ENCODE measurements at places on chromosomes 5 and 9.

DNA sequence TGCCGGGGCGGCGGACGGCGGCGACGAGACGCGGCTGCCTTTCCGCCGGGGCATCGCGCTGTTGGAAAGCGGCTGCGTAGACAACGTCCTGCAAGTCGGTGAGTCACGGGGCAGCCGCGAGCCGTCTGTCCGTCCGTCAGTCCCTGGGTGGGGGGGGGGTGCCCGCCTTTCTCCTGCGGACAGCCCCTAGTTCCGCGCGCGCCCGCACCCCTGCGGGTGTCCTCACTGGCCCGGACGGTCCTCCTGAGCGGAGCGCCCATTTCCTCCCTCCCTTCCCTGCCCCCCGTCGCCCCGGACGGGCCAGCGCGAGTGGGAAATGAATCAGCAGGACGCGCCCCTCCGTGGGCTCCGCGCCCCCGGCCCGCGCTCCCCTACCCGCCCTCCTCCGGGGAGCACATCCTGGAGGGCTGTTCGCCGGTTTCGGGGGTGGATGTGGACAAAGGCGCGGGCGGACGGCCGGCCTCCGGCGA, 828 bp downstream of the ZSWIM6 start:
- no peak for DNase-seq

- DNase-seq, result no peak
Measured at GRCh38 chr5:98557916-98558315, 215.5 kb upstream of the RGMB start.

DNA sequence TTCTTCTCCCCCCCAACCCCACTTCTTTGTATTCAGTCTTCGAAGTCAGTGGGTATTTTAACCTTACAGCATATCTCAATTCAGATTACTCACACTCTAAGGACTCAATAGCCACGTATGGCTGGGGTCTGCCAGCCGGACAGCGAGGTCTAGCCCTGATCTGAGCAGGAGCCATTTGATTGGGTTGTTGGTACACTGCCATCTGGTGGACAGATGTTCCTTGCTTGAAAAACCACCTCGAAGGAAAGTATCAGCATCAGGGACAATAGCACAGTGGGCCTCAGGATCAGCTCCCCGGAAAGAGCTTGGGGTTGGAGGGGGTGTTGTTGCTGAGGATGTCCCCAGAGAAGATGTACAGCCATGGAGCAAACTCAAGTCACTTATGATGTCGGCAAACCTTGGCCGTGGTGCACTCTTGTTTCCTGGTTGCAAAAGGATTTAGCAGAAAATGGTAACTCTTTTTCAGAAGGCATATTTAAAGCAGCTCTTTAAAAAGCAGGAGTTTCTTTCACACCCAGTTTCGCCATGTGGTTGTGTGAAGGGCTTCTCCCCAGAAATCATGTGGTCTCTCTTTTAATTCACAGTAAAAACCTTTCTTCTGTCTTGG, 31.7 kb upstream of the KCNMB1 start:
- peak; percentile 70 for DNase-seq

DNA sequence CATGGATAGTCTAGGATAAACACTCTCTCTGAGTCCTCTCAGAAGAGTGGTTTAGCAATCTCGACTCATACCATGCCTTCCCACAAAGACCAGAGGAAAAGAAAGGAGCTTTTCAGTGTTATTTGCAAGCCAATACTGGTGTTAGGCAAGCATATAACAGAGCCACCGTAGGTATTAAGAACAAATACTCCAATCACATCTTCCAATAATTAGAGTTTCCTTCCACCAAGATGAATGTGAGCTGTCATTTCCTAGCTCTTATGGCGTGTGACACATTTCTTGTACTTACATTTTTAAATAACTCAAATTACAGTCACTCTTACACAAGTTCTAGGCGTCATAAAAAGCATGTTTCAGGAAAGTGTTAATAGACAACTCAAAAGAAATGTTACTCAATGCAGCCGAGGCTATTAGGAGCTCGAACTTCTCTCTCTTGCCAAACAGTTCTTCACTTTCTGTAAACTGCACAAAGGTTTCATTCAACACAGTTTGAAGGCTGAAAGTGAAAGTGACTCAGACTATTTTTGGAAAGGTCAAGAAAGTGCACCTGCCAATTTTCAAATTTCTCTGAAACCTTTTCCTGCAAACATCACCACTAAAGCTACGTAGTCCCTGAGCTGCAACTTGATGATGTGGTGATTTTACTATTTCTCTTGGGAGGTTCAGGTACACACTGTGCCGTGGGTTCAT, 153.8 kb downstream of the AUH start:
- DNase-seq, result no peak

DNA sequence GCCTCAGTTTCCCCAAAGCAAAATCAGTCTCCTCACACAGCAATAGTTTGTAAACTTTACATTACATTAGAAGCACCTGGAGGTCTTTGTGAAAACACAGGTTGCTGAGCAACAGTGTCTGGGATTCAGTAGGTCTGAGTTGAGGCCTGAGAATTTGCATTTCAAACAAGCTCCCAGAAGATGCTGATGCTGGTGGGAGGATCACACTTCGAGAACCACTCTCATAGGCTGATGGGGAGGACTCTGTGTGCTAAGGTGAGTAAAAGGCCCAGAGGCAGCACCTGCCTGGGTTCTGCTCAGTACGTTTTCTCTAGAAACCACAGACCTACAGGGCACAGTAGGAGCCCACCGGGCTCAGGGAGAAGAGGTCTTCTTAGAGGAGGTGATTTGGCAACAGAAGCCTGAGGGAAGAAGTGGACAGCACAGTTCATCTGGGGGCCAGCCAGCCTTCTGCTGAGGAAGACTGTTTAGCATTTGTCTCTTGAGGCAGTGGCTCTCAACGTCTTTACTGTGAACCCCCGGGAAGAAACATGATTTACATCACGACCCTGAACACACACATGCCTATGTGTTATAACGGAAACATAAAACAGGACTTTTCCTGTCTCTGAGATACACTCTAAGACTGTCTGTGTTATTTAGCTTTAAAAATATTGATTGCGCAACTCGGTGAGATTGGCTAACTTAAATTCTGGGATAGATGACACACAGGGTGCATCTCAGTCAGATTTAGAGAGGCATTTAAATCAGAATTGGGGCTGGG, 24.8 kb upstream of the DENND1A start:
- DNase-seq, result peak; percentile 39

- DNase-seq, result no peak
Measured at GRCh38 chr9:123925819-123926218, 4.1 kb downstream of the DENND1A start.

DNA sequence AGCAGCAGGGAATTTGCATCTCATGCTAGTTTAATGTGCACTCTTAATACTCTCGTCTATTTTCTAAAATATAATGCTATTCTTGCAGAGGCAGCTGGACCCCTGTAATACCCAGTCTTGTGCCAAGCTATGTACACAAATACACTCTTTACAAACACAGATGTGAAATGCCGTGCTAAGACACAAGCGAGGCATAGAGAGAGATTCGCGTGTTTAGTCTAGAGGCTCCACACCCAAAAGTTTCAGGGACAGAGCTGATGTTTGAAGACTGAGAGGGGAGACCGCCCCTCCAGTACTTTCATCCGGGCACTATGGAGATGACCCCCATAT, 1.2 kb downstream of the DPYSL3 start:
- no peak for DNase-seq

- no peak for DNase-seq
Measured at GRCh38 chr5:143442385-143442784, 38.9 kb upstream of the NR3C1 start.

GRCh38 chr5:9456435-9457042, 89.3 kb downstream of the SEMA5A start:
- no peak for DNase-seq

GRCh38 chr9:91689006-91689405, 261.0 kb downstream of the ROR2 start:
- no peak for DNase-seq

DNA sequence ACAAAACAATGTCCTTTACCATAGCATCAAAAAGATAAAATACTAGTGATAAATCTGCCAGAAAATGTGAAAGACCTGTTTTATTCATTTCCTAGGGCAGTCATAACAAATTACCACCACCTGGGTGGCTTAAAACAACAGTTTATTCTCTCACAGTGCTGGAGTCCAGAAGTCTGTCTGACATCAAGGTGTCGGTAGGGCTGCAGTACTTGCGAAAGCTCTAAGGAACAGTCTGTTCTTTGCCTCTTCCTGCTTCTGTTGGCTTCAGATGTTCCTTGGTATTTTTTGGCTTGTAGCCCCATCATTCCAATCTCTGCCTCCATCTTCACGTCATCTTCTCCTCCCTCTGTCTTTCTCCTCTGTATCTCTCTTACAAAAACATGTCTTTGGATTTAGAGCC, 51.0 kb downstream of the PTPDC1 start:
- DNase-seq, result no peak

GRCh38 chr5:138832218-138832617, 42.9 kb downstream of the LRRTM2 start:
- no peak for DNase-seq

DNA sequence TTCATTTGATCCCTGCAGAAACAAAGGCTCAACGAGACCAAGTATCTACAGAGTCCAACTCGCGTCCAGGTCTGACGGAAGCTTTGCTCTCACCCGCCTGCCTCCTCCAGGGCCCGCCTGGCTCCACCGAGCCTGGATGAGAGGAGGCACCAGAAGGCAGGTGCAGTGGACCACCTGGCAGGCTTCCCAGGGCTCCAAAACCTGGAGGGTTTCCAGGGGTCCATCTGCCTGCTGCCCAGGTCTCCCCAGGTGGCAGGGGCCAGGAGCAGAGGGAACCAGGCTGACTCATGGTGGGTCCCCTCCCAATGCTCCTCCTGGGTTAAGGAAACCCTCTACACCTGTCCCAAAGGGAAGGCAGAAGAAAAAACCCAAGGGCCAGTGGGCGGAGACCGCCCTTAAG, 59.5 kb downstream of the VAV2 start:
- no peak for DNase-seq

DNA sequence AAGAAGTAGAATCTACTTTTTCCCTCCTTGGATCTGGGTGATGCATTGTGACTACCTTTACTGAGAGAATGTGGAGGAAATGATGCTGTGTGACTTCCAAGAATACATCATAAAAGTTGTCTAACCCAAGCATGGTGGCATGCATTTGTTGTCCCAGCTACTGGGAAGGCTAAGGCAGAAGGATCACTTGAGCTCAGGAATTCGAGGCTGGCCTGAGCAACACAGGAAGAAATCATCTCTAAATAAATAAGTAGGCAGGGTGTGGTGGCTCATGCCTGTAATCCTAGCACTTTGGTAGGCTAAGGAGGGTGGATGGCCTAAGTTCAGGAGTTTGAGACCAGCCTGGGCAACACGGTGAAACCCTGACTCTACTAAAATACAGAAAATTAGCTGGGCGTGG, 143.2 kb upstream of the VLDLR start:
- DNase-seq, result no peak

GRCh38 chr5:169606279-169606678, 22.7 kb downstream of the SPDL1 start:
- DNase-seq, result no peak

GRCh38 chr9:9881692-9882091, 731.1 kb downstream of the PTPRD start:
- no peak for DNase-seq

GRCh38 chr9:91495450-91495849, 71.8 kb upstream of the NFIL3 start:
- no peak for DNase-seq

DNA sequence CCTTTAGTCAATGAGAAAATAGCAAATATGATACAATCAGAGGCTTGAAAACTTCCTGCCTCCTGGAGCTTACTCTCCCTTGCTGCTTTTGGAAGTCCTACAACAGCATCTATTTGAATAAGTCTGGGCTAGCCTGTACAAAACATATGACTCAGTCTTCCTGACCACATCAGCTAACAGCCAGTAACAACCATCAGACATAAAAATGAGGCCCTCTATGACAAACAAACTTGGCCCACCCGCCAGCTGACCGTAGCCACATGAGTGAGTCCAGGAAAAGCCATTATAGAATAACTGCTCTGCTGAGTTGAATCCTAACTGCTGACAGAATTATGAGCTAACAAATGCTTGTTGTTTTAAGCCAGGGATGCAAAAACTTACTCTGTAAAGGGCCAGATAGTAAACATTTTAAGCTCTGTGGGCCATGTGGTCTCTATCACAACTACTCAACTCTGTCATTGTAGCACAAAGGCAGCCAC, 347.6 kb downstream of the PTPRD start:
- DNase-seq, result no peak

- DNase-seq, result no peak
Measured at GRCh38 chr5:13574574-13574973, 369.9 kb downstream of the DNAH5 start.

Measured in NT2/D1 (cell line).